Right renal pelvis (tissue), 4 donors: ENCODE measurements at places on chromosomes 12 and 14. TPM values are rescaled to one million over a fixed set of nuclear protein-coding genes. Genes with fewer than 3 reads are reported as not detected.

Gene PAX9
- polyA plus RNA-seq = 0.47 TPM

Gene RD3L
- polyA plus RNA-seq = 0.04 TPM

Gene CISTR
- not detected for polyA plus RNA-seq

Gene SERPINA3
- polyA plus RNA-seq = 0.53 TPM

Gene TROAP
- polyA plus RNA-seq = 21.2 TPM

Gene PARPBP
- polyA plus RNA-seq = 14.2 TPM

Gene CDCA3
- 25.2 TPM for polyA plus RNA-seq

Gene KLRD1
- polyA plus RNA-seq = 0.22 TPM

Gene PAPOLA
- polyA plus RNA-seq = 180 TPM

- DNase-seq = no peak
Observed at GRCh38 chr12:25552681-25553080, 402 bp downstream of the LMNTD1 start.

GRCh38 chr12:67690656-67691055 lies 42.1 kb downstream of the DYRK2 start:
- no peak for DNase-seq

GRCh38 chr14:36553656-36554260 lies 28.7 kb downstream of the NKX2-8 start:
- peak; percentile 15 for DNase-seq

GRCh38 chr14:37901978-37902377 lies 305.7 kb upstream of the SSTR1 start:
- no peak for DNase-seq

- DNase-seq = no peak
Observed at GRCh38 chr12:9751204-9752144, 9.2 kb downstream of the CD69 start.
